SJSA1 (cell line): ENCODE measurements at places on chromosomes 7 and 10. TPM values are rescaled to one million over a fixed set of nuclear protein-coding genes. Genes with fewer than 3 reads are reported as not detected.

Gene PGAM2
- total RNA-seq: 0.13 TPM in 1 of 2 replicates, not detected in the other

DNA sequence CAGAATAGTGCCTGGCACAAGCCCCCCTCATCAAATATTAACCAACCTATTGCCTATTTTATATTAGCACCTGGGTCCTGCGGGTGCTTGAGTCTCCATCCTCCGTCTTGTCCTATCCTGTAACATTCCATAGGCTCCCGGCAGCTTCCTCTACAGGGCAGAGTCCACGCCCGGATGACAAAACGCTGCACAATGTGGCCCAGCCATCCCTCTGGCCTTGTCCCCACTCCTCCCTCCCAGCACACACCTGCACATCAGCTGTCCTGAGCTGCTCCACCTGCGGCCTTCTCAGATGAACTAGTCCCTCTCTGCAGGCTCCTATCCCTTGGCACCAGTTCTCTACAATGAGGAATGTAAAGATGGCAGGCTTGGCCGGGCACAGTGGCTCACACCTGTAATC is 153.5 kb upstream of the PDE1C start:
- H3K36me3 ChIP-seq: no peaks in the 10 kb centered on the region
- H3K27me3 ChIP-seq: no peaks in the 10 kb centered on the region
- DNase-seq: no peak

DNA sequence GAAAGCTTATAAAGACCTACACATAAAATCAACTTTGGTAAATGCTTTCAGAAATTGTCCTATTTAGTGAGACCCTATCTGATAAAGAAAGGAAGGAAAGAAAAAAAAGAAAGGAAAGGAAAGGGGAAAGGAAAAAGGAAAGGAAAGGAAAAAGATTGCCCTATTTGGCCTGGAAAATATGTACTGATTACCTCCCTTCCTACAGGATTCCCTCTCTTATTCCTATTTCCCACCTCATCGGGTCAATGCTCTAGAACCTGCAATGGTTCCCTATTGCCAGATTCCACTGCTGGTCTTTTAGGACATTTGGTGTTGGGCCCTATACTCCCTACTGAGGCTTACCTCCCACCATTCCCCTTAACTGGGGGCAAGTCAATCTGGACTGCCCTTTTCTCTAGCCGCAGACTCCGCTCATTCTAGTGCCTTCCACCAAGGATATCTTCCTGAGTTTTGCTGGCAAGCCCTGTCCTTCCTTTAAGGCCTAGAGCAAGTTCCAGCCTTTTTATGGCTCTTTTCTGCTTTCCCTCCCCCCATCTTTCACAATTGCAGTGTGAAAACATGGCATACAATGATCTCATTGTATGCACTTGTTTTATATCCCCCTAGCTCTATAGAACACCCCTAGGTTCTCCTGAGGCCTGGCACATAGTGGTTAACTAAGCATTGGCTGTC is 4.4 kb downstream of the DDIT4 start:
- peaks cover 15% of the 10 kb centered on the region for H3K4me1 ChIP-seq
- DNase-seq: no peak
- no peak overlapping the region for H3K4me3 ChIP-seq
- no peak overlapping the region for H3K27ac ChIP-seq
- peaks cover 11% of the 10 kb centered on the region for H3K36me3 ChIP-seq

GRCh38 chr10:43000021-43000411 is 76.9 kb upstream of the RET start:
- DNase-seq: no peak
- no peaks in the 10 kb centered on the region for H3K27me3 ChIP-seq
- H3K4me1 ChIP-seq: no peaks in the 10 kb centered on the region
- H3K36me3 ChIP-seq: no peaks in the 10 kb centered on the region
- H3K4me3 ChIP-seq: no peak overlapping the region

DNA sequence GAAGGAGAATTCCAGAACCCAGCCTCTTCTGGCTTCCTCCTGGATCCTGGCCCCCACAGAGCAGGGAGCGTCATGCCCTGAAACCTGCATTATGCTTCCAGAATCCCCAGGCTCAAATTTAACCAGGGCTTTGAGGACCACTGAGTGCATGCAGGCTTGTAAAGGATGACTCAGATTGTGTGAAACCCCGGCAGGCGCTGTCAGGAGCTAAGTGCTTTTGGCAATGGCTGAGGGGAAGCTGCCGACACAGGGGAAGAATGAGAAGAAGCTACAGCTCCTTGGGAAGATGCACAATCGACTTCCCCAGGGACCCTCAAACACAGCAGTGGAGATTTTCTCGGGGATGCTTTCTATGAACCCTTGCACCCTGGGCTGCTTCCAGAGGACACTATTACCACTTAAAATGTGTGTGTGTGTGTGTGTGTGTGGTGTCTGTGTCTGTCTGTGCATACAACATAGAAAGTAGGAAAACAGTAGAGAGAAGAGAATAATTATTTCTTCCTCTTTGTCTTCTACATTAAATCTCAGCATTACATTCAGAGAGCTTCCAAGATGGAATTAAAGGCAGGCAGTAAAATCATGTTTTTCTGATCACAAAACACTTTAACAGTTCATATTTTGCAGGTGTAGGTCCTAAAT is 183.5 kb upstream of the INHBA start:
- peak; percentile 75 for DNase-seq
- no peaks in the 10 kb centered on the region for H3K27me3 ChIP-seq
- no peaks in the 10 kb centered on the region for H3K36me3 ChIP-seq
- peaks cover 51% of the 10 kb centered on the region for H3K4me1 ChIP-seq

DNA sequence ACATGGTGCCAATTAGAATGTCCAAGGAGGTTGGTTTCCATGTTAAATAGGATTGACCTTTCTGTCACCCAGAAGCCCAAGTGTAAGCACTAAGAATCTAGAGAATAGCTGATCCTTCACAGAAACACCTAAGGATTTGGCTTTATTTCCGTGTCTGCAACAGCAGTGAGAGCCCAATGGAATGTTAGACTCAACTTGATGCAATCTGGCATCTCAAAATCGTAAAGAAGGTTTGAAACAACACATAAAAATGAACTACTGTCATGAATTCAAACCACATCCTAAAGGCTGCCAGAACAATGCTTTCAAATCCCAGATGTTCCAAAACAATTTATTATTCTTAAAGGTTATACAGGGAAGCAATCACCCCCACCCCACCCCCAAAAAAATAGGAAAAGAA is 18.6 kb downstream of the PPP1R3C start:
- no peaks in the 10 kb centered on the region for H3K36me3 ChIP-seq
- H3K27ac ChIP-seq: peak overlapping the region; percentile 94
- peaks cover 53% of the 10 kb centered on the region for H3K4me1 ChIP-seq
- H3K4me3 ChIP-seq: no peak overlapping the region

DNA sequence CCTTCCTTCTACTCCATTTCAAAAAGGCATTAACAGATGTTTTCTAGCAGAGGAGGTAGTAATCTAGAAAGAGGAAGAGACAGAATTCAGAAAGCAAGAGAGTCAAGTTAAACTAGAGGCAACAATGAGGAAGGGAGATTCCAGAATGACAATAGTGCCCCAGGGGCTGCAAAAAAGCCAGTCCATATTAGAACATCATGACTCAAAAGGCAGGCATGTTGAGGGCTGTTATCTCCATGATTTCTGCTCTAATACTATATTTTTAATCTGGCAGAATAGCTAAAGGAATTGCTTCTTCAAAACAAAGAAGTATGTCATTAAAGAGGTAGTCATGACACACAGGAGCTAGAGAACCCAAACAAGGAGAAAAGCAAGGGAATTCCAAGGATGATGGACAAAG is 599.6 kb downstream of the INHBA start:
- H3K27ac ChIP-seq: peak overlapping the region; percentile 56
- H3K4me1 ChIP-seq: peaks cover 31% of the 10 kb centered on the region
- H3K4me3 ChIP-seq: no peak overlapping the region
- no peaks in the 10 kb centered on the region for H3K27me3 ChIP-seq
- H3K36me3 ChIP-seq: no peaks in the 10 kb centered on the region

DNA sequence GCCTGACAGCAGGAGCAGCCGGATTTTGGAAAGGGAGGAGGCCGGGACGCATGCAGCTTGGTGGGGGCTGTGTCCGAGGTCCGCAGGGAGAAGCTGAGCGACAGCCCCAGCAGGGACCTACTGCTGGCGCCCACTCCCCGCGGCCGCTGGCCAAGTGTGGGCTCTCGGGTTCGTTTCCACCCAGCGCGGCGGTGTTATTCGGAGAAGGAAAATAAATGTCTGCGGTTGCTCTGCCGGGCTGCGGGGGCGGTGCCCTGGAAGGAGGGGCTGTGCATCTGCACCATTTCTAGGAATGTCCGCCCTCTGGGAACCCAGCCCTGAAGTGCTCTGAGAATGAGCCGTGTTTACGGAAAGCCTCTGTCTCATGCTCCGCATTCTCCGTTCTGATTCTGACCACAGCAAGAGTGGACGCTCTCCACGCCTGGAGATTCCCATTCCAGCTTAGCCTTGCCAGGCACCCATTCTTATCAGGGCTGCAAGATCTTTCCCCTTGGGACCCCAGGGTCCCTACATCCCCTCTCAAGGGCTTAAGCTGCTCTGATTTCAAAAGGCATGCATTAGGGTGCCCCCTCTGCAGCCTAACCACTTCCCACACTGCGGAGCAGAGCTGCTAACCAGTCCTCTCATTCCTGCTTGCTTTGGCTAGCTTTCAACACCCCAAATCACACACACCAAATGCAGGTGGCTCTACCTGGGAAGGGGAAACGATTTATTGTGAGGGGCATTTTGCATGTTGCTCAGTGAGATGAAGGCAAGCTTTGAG is 256.6 kb upstream of the GLI3 start:
- no peaks in the 10 kb centered on the region; the same call in 1 of the 2 replicates for H3K27me3 ChIP-seq
- peak; percentile 50 for DNase-seq

- H3K4me3 ChIP-seq: no peak overlapping the region
- no peak overlapping the region for H3K27ac ChIP-seq
- peaks cover 68% of the 10 kb centered on the region for H3K36me3 ChIP-seq
- H3K4me1 ChIP-seq: no peaks in the 10 kb centered on the region
Measured at GRCh38 chr7:2380461-2380860, 22.9 kb upstream of the CHST12 start.

Gene SMARCD3
- total RNA-seq: 20.9 and 22.6 TPM in 2 replicates

GRCh38 chr10:23912884-23913404 is 296.0 kb upstream of the KIAA1217 start:
- H3K4me3 ChIP-seq: no peak overlapping the region
- no peak overlapping the region for H3K27ac ChIP-seq
- no peak for DNase-seq
- H3K27me3 ChIP-seq: no peaks in the 10 kb centered on the region
- no peaks in the 10 kb centered on the region for H3K4me1 ChIP-seq
- H3K36me3 ChIP-seq: no peaks in the 10 kb centered on the region

Gene PNLIPRP2
- not detected in 2 replicates for total RNA-seq

Gene FOXP2
- not detected in 2 replicates for total RNA-seq

DNA sequence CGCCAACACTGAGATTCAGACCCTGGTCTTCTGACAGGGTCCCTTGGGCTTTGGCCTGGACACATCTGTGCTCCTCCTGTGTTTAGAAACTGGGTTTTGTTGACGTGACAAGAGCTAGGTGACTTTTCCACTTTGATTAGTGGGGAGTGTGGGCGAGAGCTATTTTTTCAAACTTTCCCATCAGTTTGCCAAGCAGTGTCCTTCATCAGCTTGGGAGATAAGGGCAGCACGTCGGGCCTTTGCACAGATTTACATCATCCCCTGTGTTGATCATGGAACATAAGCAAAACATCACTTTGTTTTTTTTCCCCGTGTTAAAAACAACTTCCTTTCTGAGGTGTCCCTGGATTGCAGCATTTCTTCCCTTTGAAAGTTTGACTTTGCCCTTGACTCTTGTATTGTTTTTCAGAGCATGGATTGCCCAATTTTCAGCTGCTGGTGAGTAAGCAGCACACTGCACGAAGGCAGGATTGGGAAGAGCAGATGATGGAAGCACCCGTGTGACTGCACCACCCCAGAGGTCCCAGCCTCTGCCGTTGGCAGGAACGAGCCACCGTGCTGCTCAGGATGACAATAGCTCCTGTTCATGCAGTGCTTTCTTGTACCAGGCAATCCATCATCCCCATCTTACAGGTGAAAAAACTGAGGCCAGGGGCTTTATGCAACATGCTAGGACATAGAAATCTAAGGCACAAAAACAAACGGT is 6.4 kb upstream of the IGFBP1 start:
- H3K4me3 ChIP-seq: no peak overlapping the region
- H3K27ac ChIP-seq: no peak overlapping the region
- H3K36me3 ChIP-seq: no peaks in the 10 kb centered on the region
- DNase-seq: no peak

Gene SFRP5
- not detected in 2 replicates for total RNA-seq

Gene ACTL6B
- not detected in 2 replicates for total RNA-seq
